ENCODE measurements at places on chromosomes 3 and 15.
A peak's percentile ranks its signal among the peaks of the same experiment; 100 is the strongest.

GRCh38 chr15:25372298-25372697 lies 66.5 kb downstream of the UBE3A start:
- DNase-seq = no peak

GRCh38 chr3:43473737-43474136 lies 148.1 kb downstream of the ANO10 start:
- no peak for DNase-seq

GRCh38 chr15:73737535-73737934 lies 15.6 kb downstream of the INSYN1 start:
- no peak for DNase-seq

- DNase-seq = no peak
Measured at GRCh38 chr3:9185046-9185445, 64.4 kb downstream of the SRGAP3 start.

DNA sequence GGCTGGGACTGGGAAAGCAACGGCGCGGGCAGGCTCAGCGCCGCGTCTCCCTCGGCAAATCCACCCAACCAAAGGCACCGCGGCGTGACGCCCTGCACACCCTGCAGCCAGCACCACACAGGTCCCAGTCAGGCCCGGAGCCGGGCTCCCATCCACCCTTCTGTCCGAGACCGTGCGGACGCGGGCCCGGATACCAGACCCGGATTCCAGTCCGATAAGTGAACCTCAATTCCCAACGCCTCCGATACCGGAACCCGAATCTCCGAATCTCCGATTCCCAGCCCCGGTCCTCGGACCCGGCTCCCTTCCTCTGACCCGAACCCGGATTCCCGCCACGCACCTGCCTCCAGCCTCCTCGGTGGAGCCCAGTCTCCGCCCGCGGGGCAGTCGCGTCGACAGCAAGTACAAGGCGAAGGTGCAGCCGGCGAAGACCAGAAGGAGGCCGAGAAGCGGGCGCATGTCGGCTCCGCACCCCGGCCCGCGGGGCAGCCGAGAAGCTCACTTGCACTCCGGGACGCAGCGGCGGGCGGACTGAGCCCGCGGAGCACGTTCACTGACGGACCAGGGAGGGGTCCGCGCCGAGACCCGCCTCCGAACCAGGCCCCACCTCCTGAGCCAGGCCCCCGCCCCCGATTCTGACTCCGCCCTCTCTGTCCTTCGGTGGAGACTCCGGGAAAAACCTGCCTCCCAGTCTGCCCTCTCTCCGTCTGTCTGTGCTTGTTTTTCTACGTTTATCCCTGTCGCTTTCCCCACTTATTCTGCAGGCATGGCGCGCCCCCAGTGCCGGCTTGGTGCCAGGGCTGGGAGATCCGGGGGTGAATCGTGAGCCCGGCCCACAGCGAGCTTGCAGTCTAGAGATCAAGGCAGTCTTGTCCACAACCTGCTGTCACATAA lies at the start of gene TMEM41A:
TMEM41A (minus strand) TSS at position 533 of the 894 bp plus-strand sequence; CDS start at position 459, 74 bp downstream.
- DNase-seq = peak; percentile 93

Measured in progenitor cell of endocrine pancreas (in vitro differentiated cells).